ENCODE measurements at places on chromosomes 5 and 9.

- no peak for DNase-seq
Measured at GRCh38 chr9:96185518-96186156, 116.3 kb downstream of the HSD17B3 start.

DNA sequence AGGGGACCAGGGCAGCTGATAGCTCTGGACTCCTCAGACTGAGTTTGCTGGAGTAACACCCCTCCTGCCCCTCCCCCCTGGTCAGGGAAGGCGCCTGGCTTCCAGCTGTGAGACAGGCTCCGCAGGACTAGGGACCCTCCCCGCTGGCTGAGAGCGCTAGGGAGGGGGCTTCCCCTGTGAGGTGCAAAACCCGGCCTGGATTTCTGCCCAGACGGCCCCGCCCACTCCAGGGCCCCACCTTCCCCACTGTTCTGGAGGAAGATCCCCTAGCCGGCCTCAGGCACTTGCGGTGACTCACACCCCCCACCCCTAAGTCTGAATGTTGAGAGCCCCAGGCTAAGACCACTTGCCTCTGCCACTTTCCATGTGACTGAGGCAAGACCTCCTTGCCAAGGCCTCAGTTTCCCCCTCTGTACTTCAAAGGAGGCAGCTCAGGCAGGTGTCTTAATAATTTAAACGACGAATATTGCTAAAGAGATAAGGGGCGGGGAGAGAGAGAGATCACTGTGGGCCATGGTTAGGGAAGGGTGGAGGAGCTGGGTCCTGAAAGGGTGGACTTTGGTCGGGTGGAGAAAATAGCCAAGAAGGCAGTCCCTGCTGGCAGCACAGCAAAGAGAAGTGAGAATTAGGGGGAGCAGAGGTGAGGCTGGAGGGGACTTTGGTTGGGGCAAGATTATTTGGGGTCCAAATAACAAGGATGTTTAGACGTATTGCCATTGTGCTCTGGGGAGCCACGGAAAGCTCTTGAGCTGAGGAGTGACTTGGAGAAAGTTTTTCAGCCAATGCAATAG, 1.0 kb upstream of the DAB2IP start:
- no peak for DNase-seq

DNA sequence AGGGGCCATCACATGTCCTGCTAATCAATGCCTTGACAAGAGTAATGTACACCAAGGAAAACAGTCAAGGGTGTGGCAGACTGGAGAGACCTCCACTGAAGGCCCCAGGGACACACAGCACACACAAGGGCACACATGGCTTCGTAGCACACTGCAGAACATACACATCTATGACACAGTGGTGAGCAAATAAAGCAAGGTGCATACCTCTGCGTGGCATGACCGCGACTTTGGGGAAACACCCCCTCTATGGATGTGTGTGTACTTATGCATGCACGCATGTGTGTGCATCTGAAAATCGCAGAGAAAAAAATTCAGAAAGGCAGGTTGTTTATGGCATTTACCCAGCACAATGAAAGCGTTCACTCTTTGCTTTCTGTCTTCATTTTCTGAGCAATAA, 20.5 kb downstream of the SEMA4D start:
- no peak for DNase-seq

DNA sequence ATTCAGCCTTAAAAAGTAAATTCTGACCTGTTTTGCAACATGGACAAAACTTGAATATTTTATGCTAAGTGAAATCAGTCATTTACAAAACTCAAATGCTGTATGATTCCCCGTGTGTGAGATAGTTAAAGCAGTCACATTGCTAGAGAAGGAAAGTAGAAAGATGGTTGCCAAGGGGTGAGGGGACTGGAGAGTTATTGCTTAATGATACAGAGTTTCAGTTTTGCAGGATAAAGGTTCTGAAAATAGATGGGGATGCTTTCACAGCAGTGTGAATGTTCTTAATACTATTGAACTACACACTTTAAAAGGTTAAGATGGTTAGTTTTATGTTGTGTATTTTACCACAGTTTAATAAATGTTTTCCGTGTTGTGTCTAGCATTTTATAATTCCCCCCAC, 51.2 kb downstream of the SGCD start:
- DNase-seq = no peak

GRCh38 chr5:94433397-94434163, 184.8 kb downstream of the KIAA0825 start:
- DNase-seq = no peak

DNA sequence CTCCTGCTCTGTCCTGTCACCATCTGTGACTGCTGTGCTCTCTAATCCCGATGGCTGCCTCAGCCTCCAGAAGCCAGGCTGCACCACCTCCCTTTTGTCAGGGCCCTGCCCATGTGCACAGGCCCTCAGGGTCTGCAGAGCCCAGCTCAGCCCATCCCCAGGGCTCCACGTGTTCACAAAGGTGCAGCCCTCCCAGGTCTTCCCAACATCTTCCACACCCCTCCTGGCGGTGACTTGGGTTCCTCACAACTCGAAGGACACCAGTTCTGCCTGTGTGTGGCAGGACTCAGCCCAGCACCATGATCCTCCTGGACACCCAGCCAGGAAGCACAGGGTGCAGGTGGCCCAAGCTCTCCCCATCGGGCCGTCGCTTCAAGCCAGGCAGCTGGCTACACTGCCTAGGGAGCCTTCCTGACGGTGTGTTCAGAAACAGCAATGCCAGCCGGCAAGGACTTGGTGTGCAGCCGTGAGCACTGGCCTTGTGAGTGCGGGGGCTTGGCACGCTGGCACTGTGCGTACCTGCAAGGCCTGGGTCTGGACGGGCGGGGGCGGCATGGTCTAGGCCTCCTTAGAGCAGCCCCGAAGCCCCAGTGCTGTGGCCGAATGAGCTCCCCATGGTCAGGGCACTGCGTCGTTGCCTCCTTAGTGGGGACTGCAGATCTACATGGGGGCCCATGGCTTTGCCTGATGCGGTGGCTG, 96.1 kb downstream of the MRPL36 start:
- no peak for DNase-seq

- no peak for DNase-seq
Measured at GRCh38 chr5:57509501-57510260, 27.1 kb upstream of the ACTBL2 start.
